ENCODE measurements at places on chromosomes 5 and 9.

DNA sequence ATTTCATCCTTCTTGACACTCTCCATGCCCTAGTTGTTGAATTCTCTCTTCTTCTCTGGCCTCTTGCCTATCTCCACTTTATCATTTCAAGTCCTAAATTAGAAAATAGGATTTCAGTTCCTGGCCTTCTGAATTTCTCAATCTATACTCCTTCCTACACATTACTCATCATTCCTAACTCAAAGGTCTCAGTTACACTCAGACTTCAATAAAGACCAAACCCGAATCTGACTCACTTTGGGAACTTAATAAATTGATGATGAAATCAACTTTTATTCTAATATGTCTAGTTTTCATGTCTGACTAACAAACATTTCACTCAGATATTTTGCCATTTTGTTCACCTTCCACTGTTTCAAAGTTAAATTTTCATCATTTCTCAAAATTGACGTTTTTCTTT, 113.6 kb upstream of the TSLP start:
- DNase-seq, result no peak

GRCh38 chr5:147397616-147398015, 112.3 kb downstream of the DPYSL3 start:
- no peak for DNase-seq

- no peak for DNase-seq
These were observed 142.2 kb upstream of the KLF4 start for GRCh38 chr9:107631788-107632187.

- no peak for DNase-seq
These were observed 129.7 kb downstream of the ARL15 start for GRCh38 chr5:54180630-54181031.

GRCh38 chr9:36177571-36177970, 8.4 kb downstream of the CCIN start:
- no peak for DNase-seq

DNA sequence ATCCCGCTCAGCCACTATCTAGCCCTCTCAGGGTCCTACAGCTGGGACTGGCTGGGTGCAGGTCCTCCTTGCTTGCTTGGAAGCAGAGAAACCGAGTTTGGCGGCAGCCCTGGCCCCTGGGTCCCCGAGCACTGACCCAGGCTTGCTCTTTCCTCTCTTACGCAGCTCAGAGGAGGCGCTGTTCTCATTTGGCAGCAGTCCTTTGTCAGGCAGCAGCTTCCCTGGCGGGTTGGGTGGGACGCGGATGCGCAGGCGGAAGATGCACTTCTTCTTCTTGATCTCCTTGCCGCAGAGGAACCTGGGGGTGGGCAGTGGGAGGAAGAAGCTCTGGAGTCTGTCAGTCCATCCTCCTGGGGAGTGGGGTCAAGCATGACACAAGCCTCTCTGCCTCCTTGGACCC, 14.5 kb downstream of the PHF19 start:
- no peak for DNase-seq
